ENCODE measurements at places on chromosomes 4 and X.

DNA sequence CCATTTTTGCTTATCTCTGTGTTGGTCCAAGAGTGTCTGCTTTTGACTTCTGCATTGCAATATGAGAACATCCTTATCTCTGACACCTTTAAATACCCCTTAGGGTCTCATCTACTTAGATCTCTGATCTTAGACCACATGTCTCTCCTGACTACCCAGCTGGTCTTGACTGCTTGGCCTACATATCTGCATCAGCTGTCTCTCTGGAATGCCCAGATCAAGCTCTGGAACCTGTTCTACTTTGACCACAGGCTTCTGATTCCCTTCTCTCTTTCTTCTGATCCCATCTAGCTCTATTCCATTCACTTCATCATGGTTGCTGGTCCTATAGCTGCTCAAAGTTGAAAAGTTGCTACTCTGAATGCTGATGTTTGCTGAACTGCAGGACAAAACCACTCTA is 301.2 kb downstream of the MAPK10 start:
- no peak for DNase-seq

GRCh38 chr4:169851750-169852149 is 94.0 kb upstream of the HPF1 start:
- no peak for DNase-seq

GRCh38 chr4:16814361-16814760 is 84.1 kb downstream of the LDB2 start:
- DNase-seq, result no peak

DNA sequence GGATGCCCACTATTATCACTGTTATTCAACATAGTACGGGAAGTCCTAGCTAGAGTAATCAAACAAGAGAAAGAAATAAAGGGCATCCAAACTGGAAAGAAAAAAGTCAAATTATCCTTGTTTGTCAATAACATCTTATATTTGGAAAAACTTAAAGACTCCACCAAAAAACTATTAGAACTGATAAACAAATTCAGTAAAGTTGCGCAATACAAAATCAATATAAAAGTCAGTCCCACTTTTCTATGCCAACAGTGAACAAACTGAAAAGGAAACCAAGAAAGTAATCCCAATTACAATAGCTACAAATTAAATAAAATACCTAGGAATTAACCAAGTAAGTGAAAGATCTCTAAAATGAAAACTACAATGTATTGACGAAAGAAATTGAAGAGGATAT is 321.3 kb downstream of the LDB2 start:
- no peak for DNase-seq
